Neural crest cell (in vitro differentiated cells): ENCODE measurements at places on chromosomes 11 and 22. TPM values are rescaled to one million over a fixed set of nuclear protein-coding genes. Genes with fewer than 3 reads are reported as not detected.
A peak's percentile ranks its signal among the peaks of the same experiment; 100 is the strongest.

DNA sequence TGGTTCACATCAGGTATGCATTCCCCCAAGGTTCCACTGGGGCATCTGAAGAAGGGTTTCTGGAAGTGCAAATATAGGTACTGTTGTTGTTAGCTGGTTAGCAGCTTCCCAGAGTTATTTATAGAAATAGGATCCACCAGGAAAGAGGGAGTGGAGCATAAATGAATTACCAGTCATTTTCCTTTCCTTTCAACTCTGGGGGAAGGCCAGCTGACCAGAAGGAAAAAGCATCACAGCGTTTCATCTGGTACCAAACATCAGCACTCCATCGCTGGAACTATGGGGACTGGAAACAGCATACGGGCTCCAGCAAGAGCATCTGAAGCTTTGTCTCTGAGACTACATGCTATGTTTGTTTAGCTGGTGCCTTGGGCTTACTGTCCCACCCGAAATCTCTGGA is 378.2 kb upstream of the NARS2 start:
- no peaks in the 10 kb centered on the region for H3K36me3 ChIP-seq
- H3K4me3 ChIP-seq, result no peak overlapping the region
- DNase-seq, result no peak
- peaks cover 44% of the 10 kb centered on the region for H3K4me1 ChIP-seq

FAM111B gene
- 35.1 and 35.4 TPM in 2 replicates for total RNA-seq

GRCh38 chr11:61609000-61609979 is 28.4 kb upstream of the SYT7 start:
- no peaks in the 10 kb centered on the region for H3K36me3 ChIP-seq
- H3K27me3 ChIP-seq, result peaks cover 3% of the 10 kb centered on the region
- no peak overlapping the region for H3K4me3 ChIP-seq

HEPHL1 gene
- not detected in 2 replicates for total RNA-seq

GRCh38 chr22:37121887-37122591 is 12.5 kb upstream of the TMPRSS6 start:
- no peak for DNase-seq
- H3K4me3 ChIP-seq, result no peak overlapping the region
- H3K27me3 ChIP-seq, result no peaks in the 10 kb centered on the region
- no peak overlapping the region for H3K27ac ChIP-seq

DNA sequence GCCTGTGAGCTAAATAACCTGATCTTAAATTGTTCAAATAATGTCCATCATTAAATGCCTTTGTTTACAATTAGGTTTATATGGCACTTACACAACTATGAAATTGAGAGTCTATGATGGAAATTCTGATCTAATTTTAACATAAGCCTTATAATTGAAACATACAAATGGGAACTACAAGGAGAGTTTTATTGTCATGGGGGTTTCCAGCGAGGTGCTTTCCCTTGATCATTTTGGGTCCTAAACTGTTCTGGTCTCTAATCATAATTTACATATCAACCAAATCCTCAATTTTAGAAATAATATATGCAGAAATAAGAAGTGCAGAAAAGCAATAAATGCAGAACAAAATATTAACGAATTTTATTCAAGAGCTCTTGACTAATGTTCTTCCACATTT is 44.9 kb downstream of the RRAS2 start:
- H3K4me3 ChIP-seq, result no peak overlapping the region
- H3K27me3 ChIP-seq, result no peaks in the 10 kb centered on the region
- no peaks in the 10 kb centered on the region for H3K4me1 ChIP-seq
- H3K27ac ChIP-seq, result no peak overlapping the region
- H3K36me3 ChIP-seq, result no peaks in the 10 kb centered on the region

GRCh38 chr22:42033263-42034181 is 34.9 kb downstream of the WBP2NL start:
- no peak overlapping the region for H3K4me3 ChIP-seq
- H3K27me3 ChIP-seq, result peaks cover 28% of the 10 kb centered on the region
- no peaks in the 10 kb centered on the region for H3K4me1 ChIP-seq
- H3K27ac ChIP-seq, result no peak overlapping the region
- H3K36me3 ChIP-seq, result peaks cover 4% of the 10 kb centered on the region

RAB36 gene
- 13.5 and 14.4 TPM in 2 replicates for total RNA-seq

DNA sequence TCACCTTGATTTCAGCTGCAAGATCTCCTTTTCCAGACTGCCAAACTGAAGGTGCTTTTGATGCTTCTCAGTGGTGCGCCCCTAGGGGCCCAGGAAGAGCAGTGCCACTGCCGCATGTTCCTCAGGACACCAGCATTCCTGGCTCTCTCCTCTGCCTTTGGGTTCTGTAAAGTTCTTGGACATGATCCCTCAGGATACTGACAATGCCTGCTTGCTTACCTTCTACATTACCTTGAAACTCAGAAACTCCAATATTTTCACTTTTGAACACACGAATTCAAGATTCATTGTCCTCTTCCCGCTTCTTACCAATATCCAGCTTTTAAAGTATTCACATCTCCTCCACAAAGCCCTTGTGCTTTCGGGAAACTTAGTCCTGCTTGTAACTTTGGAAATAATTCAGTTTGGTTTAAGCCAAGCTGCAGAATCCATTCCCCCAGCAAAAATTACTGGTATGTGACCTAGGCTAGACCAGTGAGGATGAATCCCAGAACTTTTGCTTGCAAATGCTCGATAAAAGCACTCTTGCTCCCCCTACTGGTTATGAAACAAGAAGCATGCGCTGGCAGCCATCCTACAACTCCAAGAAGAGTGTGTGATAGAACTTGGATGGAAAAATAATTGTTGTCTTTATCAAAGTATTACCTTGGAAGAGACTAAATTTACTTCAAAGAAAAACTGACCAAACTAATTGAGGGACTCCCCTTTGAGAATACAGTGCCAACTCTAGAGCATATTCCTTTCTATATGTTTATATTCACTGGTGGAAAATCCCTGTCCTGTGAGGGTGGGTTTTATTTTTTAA is 16.5 kb upstream of the OR5B21 start:
- peak; percentile 46 for DNase-seq
- H3K36me3 ChIP-seq, result peaks cover 2% of the 10 kb centered on the region
- no peak overlapping the region for H3K4me3 ChIP-seq
- H3K4me1 ChIP-seq, result peaks cover 4% of the 10 kb centered on the region

DNA sequence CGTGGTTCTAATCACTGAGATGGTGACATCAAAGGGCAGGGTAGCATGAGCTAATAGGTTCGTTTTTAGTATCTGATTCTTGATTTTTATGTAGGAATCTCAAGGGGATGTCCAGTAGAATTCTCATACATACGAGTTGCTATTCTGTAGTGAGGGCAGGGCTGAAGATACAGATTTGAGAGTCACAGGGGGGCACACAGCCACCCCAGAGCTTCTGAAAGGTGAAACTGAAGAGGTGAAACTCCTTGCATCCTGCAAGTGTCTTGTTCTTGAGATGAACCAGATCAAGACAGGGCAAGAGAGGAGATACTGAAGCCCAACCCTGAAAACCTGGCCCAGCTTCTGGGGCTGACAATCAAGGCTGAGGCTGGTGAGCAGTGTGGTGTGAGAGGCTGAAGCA is 35.6 kb upstream of the TMEM123 start:
- H3K36me3 ChIP-seq, result no peaks in the 10 kb centered on the region
- no peaks in the 10 kb centered on the region for H3K27me3 ChIP-seq
- no peak for DNase-seq
- H3K27ac ChIP-seq, result no peak overlapping the region

KCNJ4 gene
- 4.0 and 4.4 TPM in 2 replicates for total RNA-seq

- H3K36me3 ChIP-seq, result no peaks in the 10 kb centered on the region
- DNase-seq, result no peak
- H3K27ac ChIP-seq, result no peak overlapping the region
- no peak overlapping the region for H3K4me3 ChIP-seq
- H3K27me3 ChIP-seq, result peaks cover 35% of the 10 kb centered on the region
Observed at GRCh38 chr22:25413620-25414019, 150.9 kb upstream of the GRK3 start.

OR4X2 gene
- total RNA-seq, result not detected in 2 replicates

VSIG10L2 gene
- not detected in 2 replicates for total RNA-seq

DNA sequence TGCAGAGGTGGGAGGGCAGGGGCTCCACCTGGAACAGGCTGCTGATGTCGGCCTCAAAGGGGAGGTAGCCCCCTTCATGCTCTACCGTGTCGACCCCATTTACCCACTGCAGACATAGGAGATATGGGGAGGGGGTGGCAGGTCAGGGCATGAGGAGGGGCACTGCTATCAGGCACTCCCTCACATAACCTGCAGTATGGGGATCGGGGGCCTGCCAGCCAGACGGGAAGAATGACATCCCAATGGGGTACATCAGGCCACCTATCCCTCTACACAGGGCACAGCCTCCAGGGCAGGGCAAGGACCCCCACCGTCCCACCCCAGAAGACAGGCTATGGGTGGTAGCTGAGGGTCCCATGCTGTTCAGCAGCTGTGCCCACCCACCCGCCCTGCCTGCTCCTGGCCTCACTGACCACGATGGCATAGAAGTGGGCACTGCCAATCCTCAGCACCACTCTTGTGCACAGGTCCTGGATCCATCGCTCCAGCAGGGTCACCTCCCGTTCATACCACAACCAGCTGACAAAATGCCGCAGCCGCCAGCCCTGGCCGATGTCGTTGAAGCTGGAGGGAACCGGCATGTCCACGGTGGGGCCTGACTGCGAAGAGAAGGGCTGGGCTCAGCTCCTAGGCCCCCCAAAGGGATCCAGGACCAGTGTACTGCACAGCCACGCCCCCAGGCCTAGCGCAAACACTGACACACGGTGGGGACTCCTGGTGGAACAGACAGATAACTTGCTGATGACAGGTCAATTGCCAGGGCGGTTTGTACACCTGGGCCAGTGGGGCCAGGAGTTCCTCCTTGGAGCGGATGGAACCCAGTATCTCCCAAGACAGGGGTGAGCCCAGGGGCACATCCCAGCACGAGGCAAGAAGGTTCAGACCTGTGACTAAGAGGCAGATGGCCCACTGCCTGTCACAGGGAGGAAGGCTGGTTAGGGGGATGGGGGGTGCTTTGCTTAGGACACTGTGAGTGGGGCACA is 24.1 kb downstream of the RGL4 start:
- peaks cover 6% of the 10 kb centered on the region for H3K4me1 ChIP-seq
- peak overlapping the region; percentile 82 for H3K4me3 ChIP-seq
- H3K27me3 ChIP-seq, result no peaks in the 10 kb centered on the region
- DNase-seq, result no peak
- H3K27ac ChIP-seq, result no peak overlapping the region

DNA sequence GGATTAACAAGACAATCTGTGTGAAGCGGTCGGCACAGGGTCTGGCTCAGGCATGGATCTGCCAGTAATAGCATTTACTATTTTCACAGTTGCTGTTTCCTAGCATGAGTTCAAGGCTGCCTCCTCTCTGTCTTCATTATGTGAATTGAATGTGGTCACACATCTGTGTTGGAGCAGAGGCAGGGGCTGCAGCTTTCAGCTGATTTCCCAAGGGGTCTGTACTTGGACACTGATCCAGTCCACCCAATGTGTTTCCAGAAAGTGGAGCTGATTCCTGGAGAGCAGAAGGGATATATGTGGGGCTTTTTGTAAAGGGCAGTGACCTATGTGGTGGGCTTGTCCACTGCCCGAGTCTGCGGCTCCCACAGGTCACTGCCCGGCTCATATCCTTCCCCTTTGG is 3.5 kb upstream of the CELSR1 start:
- peaks cover 65% of the 10 kb centered on the region for H3K27me3 ChIP-seq
- H3K36me3 ChIP-seq, result no peaks in the 10 kb centered on the region
- peak overlapping the region; percentile 18 for H3K4me3 ChIP-seq
- DNase-seq, result no peak

DNA sequence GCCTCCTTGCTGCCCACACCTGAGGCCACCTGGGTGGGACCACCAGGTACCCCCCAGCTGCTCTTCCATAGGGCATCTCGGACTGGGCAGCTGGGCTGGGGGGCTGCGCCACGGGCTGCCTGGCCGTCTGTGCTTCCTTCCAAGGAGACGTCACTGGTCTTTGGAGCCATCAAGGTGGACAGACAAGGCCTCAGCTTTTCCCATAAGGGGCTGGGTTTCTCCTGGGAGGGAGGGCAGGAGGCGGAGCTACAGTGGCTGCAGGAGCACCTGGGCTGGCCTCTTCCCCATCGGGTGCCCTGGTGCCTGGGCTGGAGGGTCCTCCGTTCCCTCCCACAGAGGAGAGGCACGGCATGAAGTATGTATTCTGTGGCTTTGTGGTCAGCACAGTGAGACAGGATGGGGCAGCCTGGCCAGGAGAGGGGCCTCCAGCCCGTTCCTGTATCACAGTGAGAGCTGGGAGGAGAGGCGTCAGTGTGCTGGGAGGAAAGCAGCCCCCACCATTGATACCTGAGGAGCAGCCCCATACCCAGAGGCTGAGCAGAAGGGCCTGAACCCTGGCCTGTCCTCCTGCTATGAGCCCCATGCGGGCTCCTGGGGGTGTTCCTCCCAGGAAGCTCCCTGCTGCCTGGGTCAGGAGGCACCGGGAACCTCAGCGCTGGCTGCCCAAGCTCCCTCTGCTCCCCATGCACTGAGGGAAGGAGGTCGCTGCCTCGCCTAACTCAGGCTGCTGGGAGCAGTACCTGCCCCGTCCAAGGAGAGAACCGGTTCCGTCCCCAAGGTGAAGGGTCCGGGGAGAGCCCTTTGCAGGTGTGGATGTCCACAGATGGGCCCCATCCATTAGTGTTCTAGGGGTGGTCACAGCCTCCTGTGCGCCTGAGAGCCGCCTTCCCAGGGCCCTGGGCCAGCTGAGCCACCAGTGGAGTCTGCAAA is 1075.0 kb downstream of the BRD1 start:
- no peak overlapping the region for H3K4me3 ChIP-seq
- no peak for DNase-seq
- peaks cover 5% of the 10 kb centered on the region for H3K4me1 ChIP-seq
- H3K27me3 ChIP-seq, result peaks cover 3% of the 10 kb centered on the region

PARVG gene
- total RNA-seq, result 0.14 and 0.23 TPM in 2 replicates

- no peaks in the 10 kb centered on the region for H3K27me3 ChIP-seq
- H3K36me3 ChIP-seq, result peaks cover 3% of the 10 kb centered on the region
- H3K4me3 ChIP-seq, result no peak overlapping the region
- H3K4me1 ChIP-seq, result peaks cover 5% of the 10 kb centered on the region
- peak; percentile 3 for DNase-seq
Observed at GRCh38 chr11:88103337-88104206, 71.7 kb downstream of the RAB38 start.

- H3K4me3 ChIP-seq, result no peak overlapping the region
- no peaks in the 10 kb centered on the region for H3K4me1 ChIP-seq
- peaks cover 3% of the 10 kb centered on the region for H3K27me3 ChIP-seq
- no peak overlapping the region for H3K27ac ChIP-seq
- no peaks in the 10 kb centered on the region for H3K36me3 ChIP-seq
Observed at GRCh38 chr11:403761-404431, 9.9 kb downstream of the PKP3 start.

- no peaks in the 10 kb centered on the region for H3K27me3 ChIP-seq
- no peak for DNase-seq
- no peak overlapping the region for H3K27ac ChIP-seq
- no peaks in the 10 kb centered on the region for H3K36me3 ChIP-seq
Observed at GRCh38 chr11:35380603-35381002, 38.8 kb downstream of the SLC1A2 start.

- H3K27ac ChIP-seq, result no peak overlapping the region
- peaks cover 23% of the 10 kb centered on the region for H3K36me3 ChIP-seq
- no peak for DNase-seq
- H3K4me1 ChIP-seq, result no peaks in the 10 kb centered on the region
- no peaks in the 10 kb centered on the region for H3K27me3 ChIP-seq
Observed at GRCh38 chr11:14567064-14567651, 47.0 kb upstream of the PSMA1 start.

DNA sequence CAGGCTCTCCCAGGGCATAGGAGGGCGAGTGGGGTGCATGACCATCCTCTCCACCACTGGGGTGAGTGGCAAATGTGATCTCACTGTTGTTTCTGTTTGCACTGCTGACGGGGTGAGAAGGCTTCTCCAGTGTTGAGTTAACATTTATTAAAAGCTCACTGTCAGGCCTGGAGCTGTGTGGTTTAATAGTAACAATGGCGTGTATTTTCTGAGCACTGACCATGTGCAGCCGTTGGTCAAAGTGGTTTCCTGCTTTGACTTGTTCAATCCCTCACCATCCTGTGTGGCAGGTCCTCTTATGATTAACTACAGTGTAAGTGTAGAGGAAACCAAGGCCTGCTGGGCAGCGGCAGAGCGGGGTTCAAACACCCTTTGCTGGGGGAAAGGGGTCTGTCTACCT is 4.4 kb downstream of the A4GALT start:
- H3K27me3 ChIP-seq, result peaks cover 53% of the 10 kb centered on the region
- DNase-seq, result no peak
- no peaks in the 10 kb centered on the region for H3K36me3 ChIP-seq
- H3K4me1 ChIP-seq, result peaks cover 27% of the 10 kb centered on the region
